ENCODE measurements at places on chromosomes 7 and 10. TPM values are rescaled to one million over a fixed set of nuclear protein-coding genes. Genes with fewer than 3 reads are reported as not detected.

GRCh38 chr7:2608921-2609411 is 22.8 kb upstream of the TTYH3 start:
- peak; percentile 62 for DNase-seq

- DNase-seq = no peak
These were observed 30.9 kb upstream of the PLXDC2 start for GRCh38 chr10:19785366-19785765.

- DNase-seq = no peak
These were observed 63.2 kb upstream of the AGR3 start for GRCh38 chr7:16944936-16945335.

ANXA8 gene
- not detected for total RNA-seq

TEX47 gene
- total RNA-seq = not detected

MMRN2 gene
- not detected for total RNA-seq

GHRHR gene
- not detected for total RNA-seq

FAM131B gene
- 0.07 TPM for total RNA-seq

DNA sequence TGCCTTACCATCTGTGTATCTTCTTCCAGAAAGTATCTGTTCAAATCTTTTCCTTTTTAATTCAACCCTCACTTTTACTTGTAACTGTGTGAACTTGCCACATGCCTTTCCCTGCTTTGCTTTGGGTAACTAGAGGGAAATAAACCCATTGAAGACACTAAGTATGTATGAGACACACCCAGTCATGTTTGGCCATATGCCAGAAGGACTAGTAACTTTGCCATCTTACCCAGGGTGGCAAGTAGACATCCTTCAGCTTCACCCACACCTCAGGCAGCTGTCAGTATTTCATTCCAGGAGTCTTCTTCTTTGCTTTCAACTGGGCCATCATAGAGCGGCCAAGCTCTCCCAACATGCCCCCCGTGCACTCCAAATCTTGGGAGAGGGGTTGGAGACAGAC is 323.1 kb downstream of the TNS3 start:
- DNase-seq = no peak

- DNase-seq = no peak
These were observed 763.1 kb upstream of the COBL start for GRCh38 chr7:52079726-52080125.

LRIT1 gene
- not detected for total RNA-seq

DNA sequence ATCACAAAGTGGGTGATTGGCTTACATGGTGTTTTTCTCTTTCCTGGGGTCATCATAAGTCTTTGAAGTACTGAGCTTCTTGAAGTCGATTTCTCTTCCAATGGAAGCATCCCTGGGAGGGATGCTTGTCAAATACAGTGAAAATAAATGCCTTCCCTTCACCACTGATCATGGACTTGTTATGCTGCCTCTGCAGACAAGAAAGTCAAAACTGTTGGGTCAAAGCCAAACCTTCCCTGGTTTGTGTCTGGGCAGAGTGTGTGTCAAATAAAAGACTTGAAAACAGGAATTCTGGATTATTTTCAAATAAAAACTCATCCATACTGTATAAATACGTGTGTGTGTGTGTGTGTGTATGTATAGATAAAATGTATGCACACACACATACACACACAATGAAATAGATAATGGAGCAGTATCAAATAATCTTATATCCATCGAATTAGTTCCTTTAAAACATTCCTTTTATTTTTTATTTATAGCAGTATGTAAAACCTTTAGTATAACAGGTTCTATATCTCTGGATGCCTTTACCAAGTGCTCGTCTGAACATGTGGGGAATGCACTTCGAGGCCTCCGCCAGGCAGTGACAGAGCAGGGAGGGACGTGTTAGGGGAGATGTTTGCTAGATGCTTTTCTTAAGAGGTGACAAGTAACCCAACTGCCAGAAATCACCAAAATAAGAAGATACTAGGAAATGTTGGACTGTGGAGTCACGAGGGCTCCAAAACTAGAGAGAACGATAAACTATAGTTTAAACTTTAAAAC is 27.2 kb upstream of the WNT16 start:
- no peak for DNase-seq

- DNase-seq = no peak
These were observed 9.3 kb upstream of the CLEC5A start for GRCh38 chr7:141956084-141956483.

DNA sequence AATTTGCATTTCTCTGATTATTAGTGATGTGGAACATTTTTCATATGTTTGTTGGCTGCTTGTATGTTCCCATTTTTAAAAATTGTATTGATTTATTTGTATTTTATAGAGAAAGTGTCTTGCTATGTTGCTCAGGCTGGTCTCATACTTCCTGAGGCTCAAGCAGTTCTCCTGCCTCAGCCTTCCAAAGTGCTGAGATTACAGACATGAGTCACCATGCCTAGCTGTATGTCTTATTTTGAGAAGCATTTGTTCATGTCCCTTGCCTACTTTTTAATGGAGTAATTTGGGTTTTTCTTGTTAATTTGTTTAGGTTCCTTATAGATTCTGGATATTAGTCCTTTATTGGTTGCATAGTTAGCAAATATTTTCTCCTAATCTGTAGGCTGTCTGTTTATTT is 214.2 kb upstream of the KAT6B start:
- DNase-seq = no peak

GRCh38 chr10:92177546-92177945 is 113.3 kb downstream of the CPEB3 start:
- DNase-seq = no peak

ADRB1 gene
- 0.07 TPM for total RNA-seq

MUC12 gene
- total RNA-seq = not detected

GRCh38 chr10:131726076-131726880 is 174.5 kb upstream of the PPP2R2D start:
- peak; percentile 24 for DNase-seq

GRCh38 chr7:107201795-107202450 is 33.1 kb downstream of the HBP1 start:
- DNase-seq = peak; percentile 27

GRCh38 chr10:101216207-101217043 is 12.8 kb downstream of the LBX1 start:
- no peak for DNase-seq

GRCh38 chr10:14304046-14304445 is 26.7 kb downstream of the FRMD4A start:
- no peak for DNase-seq

DNA sequence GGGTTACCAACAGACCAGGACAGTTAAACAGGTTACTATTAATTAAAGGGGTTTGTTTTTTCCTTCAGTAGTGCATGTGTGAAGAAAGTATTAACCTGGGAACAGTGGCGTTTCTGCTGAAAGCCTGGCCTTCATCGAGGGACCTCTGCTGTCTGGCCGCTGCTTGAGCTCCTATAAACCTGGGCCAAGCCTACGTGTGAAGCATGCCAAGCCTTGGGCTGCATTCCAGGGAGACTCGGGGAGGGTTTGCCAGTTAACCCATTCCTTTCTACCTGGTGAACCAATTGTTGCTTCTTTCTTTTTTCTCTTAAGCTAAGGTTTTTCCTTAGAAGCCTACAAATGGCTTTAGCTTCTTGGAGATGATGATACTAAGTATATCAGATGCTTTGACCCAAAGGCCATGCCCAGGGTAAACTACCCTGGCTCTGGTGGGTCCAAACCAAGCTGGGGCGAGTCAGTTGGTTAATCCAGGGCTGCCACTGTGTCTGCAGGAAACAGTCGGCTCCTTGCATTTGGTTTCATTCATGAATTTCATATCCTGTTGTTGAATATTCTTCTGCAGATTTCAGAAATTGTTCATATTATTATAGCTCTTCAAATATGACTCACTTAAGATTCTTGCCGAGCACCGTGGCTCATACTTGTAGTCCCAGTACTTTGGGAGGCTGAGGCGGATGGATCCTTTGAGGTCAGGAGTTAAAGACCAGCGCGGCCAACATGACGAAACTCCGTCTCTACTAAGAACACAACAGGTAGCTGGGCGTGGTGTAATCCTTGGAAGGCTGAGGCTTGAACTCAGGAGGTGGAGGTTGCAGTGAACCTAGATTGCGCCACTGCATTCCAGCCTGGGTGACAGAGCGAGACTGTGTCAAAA is 23.8 kb downstream of the PFKP start:
- DNase-seq = peak; percentile 55

- no peak for DNase-seq
These were observed 577.8 kb downstream of the ETV1 start for GRCh38 chr7:13411636-13412035.

- no peak for DNase-seq
These were observed 7.1 kb downstream of the GATA3 start for GRCh38 chr10:8061274-8062211.

DNA sequence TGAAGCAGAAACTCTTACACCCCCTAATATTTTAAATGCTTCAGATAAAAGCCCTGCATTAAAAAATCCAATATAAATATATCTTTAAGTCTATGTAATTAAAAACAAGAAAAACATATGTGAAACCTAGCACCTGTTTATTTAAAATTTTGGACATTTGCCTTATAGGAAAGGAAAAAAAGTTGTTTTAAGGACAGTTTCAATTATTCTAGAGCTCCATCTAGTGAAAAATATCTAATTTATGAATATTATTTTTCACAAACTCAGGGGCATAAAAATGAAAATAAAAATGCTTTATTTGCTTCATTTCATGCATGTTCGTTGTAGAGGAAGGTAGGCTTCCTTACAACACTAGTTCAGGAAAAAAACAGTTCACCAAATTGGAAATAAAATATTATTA is 26.1 kb downstream of the ENKUR start:
- DNase-seq = no peak

DNA sequence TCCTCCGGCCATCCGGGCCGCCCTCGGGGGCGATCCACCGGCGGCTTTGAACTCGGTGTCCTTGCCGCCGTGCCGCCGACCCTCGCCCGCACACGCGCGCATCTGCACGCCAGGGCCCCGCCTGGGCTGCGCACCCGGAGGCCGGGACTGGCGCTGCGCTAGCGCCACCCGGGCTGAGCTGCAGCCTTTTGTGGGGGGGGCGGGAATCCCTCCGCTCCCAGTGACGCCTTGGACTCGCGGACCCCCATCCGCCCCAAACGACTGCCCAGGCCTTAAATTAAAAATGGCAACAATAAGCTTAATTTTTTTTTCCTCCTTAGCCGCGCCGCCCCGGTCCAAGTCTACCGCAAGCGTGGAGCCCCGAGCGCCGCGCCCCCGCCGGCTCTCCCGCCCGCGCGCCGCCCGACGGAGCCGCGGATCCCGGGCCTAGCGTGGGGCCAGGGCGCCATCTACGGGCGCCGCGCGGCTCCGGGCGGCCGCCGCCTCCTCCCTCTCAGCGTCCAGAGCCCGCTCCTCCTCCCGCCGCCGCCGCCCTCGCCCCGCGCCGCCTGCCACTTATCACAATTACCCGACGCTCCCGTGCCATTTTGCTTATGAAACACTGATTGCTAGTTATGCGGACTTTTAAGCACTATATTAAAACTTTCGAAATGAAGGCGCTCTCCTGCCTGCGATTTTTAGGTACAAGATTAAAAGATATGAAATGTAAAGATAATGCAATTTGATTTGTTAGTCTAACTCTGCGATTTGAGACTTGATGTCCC is 7.5 kb upstream of the EBF3 start:
- DNase-seq = peak; percentile 8

Data from HepG2 (cell line).